ENCODE measurements at places on chromosomes 6 and 20. TPM values are rescaled to one million over a fixed set of nuclear protein-coding genes. Genes with fewer than 3 reads are reported as not detected.

GRCh38 chr6:152720974-152721373 lies 23.3 kb downstream of the MYCT1 start:
- no peak for DNase-seq

Gene TULP1
- total RNA-seq = not detected

GRCh38 chr20:48586730-48587129 lies 241.1 kb downstream of the PREX1 start:
- no peak for DNase-seq

DNA sequence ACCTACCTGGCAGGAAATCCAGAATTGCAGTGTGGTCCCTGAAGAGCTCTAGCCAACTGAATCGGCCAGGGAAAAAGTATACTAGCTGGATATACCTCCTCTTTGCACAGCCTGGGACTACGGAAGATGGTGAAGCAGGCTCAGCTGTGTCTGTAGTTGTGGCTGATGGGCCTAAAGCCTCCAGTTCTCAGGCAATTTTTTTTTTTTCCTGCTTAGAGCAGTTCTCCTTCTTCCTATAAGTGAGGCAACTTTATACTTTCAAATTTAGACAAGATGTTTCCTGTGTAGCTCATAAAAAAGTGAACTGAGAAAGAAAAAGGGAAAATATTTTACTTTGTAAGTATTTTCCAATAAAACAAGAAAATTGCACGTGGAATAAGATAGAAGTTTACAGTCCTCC lies 172.9 kb downstream of the CARMIL1 start:
- no peak for DNase-seq

Gene PAK1IP1
- total RNA-seq = 27.9 TPM

DNA sequence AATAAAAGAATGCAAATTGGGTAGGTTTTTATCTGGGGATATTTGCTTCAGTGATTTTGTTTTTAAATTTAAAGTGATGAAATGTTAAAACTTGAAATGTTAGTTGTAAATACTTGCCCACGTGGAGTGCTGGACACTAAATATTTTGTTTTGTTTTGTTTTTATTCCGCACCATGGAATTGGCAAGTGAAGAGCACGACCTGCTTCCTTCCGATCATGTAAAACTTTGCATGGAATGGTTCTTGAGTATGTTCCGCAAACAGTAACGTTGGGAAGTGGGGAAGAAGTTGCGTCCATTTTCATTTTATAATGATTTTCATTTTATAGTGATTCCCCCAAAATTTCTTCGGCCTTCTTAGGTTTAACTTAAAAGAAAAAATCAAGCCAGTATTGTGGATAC lies 765 bp downstream of the IRAK1BP1 start:
- DNase-seq = no peak

DNA sequence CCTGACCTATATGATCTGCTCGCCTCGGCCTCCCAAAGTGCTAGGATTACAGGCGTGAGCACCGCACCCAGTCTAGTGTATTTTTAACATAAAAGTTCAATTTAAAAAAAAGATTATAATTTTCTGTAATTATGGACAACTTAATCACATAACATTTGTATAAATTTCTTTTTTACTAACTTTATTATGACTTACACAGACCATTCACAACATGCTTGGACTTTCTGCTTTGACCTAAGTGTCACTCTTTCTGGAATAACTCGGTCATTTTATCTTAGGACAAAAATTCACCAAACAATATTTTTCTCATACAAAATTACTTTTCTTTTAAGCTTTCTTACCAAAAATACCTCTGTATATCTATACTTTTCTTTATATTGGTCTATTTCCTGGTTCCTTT lies 15.4 kb upstream of the IL22RA2 start:
- no peak for DNase-seq

DNA sequence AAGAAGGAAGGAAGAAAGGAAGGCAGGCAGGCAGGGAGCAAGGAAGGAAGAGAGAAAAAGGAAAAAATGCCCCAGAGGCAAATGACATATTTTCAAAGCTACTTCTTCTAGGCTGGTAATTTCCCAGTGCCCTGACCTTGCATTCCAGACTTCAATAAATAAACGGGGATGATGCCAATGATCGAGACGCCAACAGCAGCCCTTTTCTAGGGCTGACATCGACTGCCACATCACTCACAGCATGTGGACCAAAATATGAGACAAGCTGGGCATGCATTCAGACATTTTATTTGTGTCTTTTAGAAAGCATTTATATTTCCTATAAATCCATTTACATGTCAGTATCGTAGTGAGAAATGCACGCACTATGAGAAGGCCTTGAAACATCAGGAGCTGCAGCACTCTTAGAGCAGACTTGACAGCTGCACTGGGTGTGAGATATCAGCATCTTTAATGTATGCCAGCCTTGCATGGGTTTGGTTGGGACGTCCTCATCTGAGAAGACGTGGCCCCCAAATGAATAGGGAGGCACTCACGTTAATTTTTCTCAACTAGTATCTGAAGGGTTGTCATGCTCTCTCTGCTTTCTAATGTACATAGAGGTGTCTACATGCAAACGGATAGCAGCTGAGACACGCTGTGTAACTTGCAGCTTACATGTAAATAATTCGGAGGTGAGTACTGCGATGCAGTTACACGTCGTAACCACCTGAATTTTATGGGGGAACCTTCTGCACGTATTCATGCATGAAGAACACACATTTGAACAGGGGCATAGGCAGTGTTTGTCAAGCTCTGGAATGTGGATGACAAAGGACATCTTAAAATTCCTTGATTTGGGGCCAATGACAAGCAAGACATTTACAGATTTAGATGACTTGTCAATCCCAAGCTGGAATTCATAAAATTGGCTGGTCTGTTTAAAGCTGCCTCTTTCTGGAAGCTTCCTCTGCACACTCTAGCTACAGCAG lies 149.1 kb upstream of the AGPAT4 start:
- no peak for DNase-seq

- DNase-seq = peak; percentile 74
Measured at GRCh38 chr20:46994341-46994740, 99.7 kb downstream of the EYA2 start.

- DNase-seq = no peak
Measured at GRCh38 chr6:53056273-53056672, 8.9 kb upstream of the FBXO9 start.

Gene SLC52A3
- total RNA-seq = not detected

GRCh38 chr6:71404145-71404966 lies 115.7 kb downstream of the OGFRL1 start:
- DNase-seq = no peak

Gene RFX6
- total RNA-seq = not detected

DNA sequence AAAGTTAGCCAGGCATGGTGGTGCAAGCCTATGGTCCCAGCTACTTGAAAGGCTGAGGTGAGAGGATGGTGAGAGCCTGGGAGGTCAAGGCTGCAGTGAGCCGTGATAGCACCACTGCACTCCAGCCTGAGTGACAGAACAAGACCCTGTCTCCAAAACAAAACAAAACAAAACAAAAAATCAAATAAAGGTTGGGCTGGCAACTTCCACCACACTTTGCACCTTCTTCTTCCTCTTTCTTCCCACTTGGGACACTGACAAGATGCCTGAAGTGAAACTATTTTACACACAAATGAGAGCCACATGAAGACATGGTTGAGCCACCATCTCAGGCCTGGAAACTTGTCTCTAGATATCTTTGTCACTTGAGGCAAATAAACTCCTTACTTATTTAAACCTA lies 53.8 kb upstream of the CCDC28A start:
- DNase-seq = no peak

DNA sequence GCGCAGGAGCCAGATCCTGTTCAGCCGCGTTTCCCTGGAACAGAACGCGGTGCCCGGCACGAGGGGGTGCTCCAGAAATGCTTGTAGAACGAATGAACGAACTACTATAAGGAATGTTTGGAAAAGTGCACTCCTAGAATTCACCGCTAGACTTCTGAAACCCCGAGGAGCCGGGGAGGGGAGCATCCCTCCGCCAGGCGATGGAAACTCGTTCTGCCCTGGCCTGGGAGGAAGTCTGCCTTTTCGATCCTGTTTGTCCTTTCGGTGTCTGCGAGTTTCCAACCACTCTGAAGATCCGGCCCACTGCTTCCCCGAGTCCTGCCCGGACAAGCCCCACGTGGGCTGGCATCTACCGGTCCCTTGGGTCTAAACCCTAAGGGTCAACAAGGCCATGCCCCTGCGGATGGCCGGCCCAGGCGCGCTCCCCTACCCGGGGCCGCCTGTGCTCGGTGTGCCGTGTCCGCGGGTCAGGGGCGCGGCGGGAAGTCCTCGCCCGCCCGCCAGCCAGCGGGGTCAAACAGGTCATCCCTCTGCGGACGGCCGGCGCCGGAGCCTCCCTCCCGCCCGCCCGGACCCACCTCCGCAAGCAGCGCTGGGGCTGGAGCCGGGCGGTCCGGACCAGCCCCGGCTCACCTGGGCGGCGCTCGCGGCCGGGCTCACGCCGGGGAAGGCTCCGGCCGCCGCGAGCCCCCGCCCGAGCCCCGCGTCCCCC lies 526 bp downstream of the SULF2 start:
- no peak for DNase-seq

- DNase-seq = no peak
Measured at GRCh38 chr6:161195386-161195785, 78.5 kb downstream of the AGPAT4 start.

DNA sequence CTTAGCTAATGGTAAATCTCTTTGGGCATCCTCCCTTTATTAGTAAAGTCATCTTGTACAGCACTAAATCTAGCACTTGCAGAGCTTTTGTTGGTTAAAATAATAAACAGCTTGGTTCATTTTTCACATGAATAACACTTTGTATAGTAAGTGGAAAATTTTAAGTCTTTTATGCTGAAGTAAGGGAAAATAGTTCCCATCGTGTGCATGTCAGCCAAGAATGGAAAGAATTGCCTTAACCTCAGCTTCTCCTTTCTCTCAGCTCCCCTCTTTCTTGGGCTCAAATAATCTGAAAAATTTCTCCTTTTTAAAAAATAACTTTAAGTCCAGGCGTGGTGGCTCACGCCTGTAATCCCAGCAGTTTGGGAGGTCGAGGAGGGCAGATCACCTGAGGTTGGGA lies 16.6 kb downstream of the SNRPC start:
- DNase-seq = no peak

DNA sequence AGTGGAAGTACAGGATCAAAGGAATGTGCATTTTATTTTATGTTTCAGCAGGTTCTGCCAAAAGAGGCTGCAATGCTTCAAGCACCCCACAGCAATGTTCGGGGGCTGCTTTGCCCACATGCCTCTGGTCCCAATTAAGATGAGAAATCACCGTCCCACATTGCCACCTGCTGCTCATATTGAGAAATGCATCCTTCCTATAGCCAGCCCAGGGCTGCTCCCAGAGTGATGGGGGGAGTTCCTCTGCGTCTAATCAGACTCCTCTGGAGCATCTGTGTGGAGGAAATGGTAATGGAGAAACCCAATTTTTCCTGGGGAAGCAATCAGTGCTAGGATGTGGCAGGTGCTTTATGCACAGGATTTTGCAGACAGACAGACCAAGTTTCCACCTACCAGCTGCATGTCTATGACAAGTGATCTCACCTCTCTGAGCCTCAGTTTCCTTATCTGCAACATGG lies 33.7 kb downstream of the PTGIS start:
- DNase-seq = peak; percentile 56

Gene ATP9A
- 22.7 TPM for total RNA-seq

DNA sequence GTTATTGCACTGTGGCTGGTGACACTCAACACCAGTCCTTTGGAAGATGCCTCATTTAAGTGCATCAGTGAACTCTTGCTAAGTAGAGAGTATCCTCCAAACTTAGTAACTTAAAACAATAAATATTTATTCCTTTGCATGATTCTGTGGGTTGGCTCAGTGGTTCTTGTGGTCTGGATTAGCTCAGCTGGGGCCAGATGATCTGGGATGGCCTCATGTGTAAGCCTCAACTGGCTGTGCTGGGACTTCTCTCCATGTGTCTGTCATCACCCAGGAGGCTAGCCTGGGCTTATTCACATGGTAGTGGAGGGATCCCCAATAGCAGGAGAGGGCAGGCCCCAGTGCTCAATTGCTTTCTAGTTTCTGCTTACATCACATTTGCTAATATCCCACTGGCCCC lies 8.3 kb downstream of the LRRN4 start:
- no peak for DNase-seq

GRCh38 chr6:157967020-157967419 lies 14.6 kb upstream of the SYNJ2 start:
- DNase-seq = no peak

GRCh38 chr20:42442716-42443115 lies 747.0 kb downstream of the PTPRT start:
- no peak for DNase-seq

DNA sequence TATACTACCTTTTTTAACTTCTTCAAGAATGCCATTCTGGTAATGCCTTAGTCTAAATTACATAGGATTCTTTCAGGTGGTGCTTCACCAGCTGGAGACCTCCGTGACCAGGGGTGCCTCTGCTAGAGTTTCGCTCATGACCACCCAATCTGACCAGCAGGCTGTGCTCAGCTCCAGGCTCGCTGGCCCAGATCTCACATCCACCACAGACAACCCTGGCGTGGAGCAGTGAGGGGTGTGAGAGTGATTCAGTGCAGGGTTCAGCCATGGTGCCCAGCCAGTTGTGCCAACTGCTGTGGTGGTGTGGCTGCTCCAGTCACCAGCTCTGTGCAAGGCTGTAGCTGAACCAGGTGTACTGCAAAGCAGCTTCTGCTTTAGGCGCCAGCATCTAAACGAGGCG lies 198.6 kb downstream of the MMUT start:
- DNase-seq = no peak

DNA sequence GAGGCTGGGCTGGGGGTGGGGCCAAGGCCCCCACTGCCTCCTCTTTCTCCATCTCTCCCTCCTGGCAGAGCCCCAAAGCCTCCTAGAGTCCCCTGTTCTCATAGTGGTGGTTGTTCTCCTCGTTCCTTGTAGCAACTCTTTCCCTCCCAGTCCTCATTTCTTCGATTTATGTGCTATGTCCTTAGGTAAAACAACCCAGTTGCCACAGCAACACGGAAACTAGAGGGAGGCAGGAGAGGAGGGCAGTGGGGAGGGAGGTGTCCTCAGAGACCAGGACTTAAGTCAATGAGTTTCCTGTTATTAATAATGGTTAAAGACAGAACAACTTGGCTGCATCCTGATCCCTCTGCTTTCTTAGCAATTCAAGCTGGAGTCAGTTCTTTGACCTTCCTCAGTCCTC lies 161.0 kb downstream of the INSM1 start:
- DNase-seq = no peak

GRCh38 chr6:16885411-16886160 lies 124.3 kb upstream of the ATXN1 start:
- no peak for DNase-seq

DNA sequence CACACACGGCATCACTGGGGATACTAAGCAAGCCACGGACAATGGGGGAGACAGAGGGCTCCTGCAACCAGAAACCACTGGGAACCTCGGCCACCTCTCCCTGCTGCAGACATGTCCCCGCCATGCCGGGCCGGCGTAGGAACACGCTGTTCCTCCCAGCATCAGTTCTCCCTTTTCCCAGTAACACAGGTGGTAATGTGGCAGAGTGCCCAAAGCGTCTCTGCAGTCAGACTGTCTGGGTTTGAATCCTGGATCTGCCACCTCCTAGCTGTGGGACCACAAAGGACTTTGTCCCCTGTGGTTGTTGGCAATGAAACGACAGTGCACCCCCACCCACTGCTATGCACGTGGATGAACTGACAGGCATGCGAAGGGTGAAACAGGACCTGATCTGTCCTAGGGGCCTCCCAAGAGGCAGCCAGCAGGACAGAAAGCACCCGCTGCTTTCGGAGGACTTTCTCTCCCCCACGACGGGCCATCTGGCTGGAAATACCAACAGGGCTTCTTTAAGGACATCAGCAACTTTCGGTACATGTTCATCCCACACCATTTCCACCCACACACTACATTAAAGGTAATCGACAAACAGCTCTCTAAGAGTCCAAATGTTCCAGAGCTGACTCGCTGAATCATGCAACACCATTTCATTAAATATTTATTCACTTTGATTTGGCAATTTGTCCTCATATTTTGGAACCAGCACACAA lies 74.1 kb downstream of the SULF2 start:
- no peak for DNase-seq

GRCh38 chr20:20611167-20611566 lies 101.3 kb downstream of the RALGAPA2 start:
- no peak for DNase-seq

Measured in activated T-helper 2 cell treated with anti-CD3 and anti-CD28 coated beads, Interferon-gamma antibody, Interleukin-2, Interleukin-4, amounts not matched to agents 10 μg/mL and 5 μg/mL and 100 μg/mL, durations not matched to agents 14 hours and 24 hours and 36 hours (primary cell).